ENCODE measurements at places on chromosomes 7 and 10. TPM values are rescaled to one million over a fixed set of nuclear protein-coding genes. Genes with fewer than 3 reads are reported as not detected.

The PRPS1L1 gene
- not detected for total RNA-seq

The ANTXRL gene
- not detected for total RNA-seq

The RADIL gene
- 16.5 TPM for total RNA-seq

The OR9A2 gene
- not detected for total RNA-seq

The CBX3 gene
- 52.1 TPM for total RNA-seq
